Renal cortical epithelial cell (primary cell): ENCODE measurements at places on chromosomes 2 and 18. TPM values are rescaled to one million over a fixed set of nuclear protein-coding genes. Genes with fewer than 3 reads are reported as not detected.

DNA sequence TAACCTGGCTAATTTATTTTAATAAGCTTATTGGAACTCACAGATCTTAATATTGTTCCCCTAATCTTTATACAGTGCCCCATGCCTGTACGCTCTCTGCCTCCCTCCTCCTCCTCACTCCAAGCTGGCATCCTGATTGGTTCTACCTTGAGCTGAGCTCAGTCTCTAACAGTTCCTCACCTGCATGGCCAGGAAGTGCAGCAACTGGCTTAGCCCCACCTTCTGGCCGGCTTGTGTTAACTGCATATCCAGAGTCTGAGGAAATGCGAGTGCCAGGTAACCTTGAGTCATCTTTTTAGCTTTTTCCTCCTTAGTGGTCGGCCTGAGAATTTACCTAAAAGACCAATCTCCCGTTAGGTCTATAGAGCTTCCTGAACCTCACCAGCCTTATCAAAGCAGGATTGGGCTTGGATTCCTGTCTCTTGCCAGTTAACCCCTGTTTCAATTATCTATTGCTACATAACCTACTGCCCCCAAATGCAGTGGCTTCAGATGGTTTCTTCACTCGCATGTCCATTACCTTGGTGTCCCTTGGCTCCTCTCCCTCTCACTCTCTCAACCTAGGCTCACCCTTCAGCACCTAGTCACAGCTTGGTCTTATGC is 89.5 kb upstream of the STK39 start:
- peak; percentile 67 for DNase-seq

- peak; percentile 71 for DNase-seq
Observed at GRCh38 chr18:74546751-74547530, 12.6 kb downstream of the CNDP1 start.

GRCh38 chr18:51541230-51541629 is 343.7 kb upstream of the MEX3C start:
- no peak for DNase-seq

DNA sequence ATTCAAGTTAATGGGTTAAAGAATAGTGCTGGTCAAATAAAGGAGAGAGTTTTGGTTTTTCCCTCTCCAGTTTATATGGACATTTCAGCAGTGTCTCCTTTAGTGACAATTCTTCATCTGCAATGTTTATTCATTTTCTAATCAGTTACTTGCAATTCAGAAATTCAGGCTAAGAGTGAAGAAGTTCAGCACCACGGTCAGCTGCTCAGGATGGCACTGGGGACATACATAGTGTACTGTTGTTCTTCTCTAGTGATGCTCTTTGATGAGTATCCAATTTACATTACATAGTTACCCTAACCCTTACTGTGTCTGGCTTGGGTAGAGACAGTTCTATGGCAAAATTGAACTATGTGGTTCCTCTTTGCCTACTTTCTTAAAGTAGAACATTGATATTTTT is 412.7 kb downstream of the CNTNAP5 start:
- no peak for DNase-seq

DNA sequence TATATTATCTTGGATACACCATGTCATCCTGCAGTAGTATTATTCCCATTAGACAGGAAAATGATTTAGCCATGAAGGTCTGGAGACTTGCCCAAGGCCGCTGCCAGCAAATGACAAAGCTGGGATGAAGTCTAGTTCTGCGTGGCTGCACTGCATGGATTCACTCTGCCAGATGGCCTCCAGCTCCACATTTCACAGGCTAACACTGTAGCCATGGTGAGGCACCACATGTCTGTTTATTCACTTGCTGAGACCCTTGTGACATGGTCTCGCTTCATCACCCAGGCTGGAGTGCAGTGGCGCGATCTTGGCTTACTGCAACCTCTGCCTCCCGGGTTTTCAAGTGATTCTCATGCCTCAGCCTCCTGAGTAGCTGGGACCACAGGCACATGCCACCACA is 31.5 kb upstream of the SCG2 start:
- peak; percentile 76 for DNase-seq

DNA sequence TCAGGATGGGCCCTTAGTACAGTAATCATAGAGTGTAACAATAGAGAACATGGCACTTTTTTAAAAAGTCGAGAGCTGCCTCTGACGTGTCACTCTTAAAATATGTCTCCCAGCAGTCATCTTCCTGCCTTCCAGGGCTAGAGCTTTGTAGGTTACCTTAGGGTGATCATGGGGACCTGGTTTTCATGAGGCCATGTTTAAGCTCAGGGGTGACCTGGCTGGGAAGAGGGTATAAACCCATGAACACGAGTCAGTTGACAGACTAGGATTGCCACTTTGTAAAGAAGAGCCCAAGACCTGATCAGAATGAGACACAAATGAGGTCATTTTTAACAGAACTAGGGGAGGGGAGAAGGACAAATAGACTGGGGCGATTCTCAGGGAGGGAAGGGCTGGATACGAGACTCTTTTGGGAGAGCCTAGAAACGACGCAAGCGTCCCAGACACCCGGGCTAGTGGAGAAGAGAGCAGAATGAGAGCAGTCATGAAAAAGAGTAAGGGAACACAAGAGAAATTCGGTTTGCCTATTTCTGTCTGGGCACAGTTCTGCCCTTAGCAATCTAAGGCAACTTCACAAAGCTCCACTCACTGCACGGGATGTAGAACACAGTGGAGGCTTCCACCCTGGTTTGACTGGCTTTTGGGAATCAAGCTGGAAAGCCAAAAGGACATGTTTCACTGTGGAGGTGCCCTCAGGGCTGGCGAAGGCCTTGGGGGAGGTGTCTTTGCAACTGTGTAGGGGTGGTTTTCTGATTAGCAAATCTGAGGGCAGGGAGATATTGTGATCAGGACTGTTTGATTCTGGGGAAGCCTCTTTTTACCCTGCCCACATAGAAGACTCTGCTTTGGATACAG is 1.8 kb upstream of the RAB31 start:
- no peak for DNase-seq

- peak; percentile 90 for DNase-seq
Observed at GRCh38 chr2:142872882-142873724, 4.4 kb upstream of the KYNU start.

DNA sequence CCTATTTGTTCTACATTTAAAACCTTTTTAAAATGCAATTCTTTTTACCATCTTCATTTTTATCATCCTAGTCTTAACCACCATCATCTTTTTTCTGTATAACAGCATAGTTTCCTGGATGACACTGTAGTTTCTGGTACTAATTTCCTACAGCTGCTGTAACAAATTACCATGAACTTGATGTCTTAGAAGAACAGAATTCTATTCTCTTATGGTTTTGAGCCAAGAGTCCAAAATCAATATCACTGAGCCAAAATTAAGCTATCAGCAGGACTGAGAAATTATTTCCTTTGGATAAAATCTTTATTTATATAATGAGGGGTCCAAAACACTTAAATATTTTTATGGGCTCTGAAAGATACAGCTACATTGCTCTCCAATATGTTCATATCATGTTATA is 539.3 kb downstream of the METTL4 start:
- DNase-seq: no peak

DNA sequence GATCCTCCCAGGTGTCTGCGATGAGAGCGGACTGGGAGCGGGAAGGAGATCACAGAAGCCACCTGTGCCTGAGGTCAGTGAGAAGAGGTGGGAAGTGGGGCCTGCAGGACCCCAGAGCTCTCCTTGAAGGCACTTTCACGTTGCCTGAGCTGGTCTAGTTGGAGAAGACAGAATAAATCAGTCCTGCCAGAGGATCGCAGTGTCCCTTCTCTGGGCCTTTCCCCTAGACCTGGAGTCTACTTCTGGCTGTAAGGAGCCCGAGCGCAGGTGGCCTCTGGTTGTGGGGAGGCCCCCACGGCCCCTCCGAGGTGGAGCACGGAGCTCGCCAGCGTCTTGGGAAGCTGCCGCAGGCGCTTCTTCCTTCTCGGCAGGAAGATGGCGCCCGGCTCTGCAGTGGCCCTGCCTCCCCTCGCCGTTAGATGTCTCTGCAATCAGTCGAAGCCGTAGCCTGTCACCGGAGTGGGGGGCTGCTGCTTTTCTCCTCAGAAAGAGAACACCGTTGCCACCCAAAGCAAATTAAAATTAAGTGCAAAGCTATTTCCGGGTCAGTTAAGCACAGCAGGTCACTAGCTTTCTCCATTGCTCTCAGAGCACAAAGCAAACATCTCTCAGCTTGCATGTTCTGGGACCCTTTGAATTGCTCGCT is 212.0 kb upstream of the MYT1L start:
- no peak for DNase-seq

GRCh38 chr18:32802591-32803451 is 30.0 kb upstream of the KLHL14 start:
- DNase-seq: peak; percentile 82

GRCh38 chr2:233056961-233057605 is 3.1 kb upstream of the INPP5D start:
- DNase-seq: no peak

DNA sequence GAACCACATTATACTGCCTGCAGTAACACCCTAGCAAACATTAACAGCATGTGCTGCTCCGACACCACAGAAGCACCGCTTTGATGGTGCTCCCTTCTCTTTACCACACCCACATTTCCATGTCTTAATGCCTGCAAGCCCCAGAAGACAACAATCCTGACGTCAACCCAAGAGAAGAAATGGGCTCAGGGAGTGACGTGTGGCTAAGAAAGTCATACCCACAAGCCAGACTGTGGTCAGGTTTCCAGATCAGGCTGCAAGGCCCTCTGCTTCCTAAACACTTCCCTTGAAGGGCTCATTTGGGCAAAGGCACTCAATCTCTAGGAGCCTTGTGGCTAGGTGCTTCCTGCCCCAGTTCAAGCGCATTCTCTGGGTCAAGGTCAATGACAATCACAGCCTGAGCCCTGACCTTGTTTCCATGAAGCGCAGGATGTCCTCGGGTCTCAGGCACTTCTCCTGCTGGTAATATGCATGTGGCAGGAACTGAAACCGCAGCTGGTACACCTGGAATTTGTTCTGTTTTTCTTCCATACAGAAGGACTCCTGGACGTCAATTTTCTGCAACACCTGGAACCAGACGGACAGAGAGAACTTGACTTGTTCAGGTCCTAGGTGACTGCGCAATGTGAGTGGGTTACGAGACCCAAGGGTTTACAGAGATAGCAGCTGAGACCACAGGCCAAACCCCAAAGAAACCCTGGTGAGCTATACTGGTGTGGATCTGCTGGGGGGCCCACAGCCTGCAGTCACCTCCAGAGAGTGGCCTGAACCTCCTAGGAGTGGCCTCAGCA is 67.2 kb downstream of the POLR1A start:
- peak; percentile 100 for DNase-seq

GRCh38 chr2:69291721-69292120 is 95.3 kb downstream of the GFPT1 start:
- no peak for DNase-seq

DNA sequence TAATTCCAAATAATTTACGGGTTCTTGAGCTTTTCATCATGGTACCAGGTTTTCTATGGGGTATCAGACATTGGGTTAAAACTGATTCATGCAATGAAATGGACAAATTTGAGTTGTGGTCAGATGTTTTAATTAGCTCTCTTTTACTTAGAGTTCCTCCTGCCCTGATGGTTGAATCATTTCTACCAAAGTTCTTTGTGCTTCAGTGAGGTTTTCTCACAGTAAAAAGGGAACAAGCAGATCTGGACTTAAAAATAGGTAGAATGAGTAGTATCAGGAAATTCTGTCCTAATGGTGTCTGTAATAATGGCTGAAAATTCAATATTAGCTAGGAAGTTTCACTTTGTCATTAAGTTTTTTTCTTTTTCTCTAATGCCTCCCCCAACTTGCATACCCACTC is 159.7 kb upstream of the LRRTM1 start:
- DNase-seq: no peak

- DNase-seq: peak; percentile 45
Observed at GRCh38 chr2:178306352-178307073, 112.2 kb downstream of the OSBPL6 start.

DNA sequence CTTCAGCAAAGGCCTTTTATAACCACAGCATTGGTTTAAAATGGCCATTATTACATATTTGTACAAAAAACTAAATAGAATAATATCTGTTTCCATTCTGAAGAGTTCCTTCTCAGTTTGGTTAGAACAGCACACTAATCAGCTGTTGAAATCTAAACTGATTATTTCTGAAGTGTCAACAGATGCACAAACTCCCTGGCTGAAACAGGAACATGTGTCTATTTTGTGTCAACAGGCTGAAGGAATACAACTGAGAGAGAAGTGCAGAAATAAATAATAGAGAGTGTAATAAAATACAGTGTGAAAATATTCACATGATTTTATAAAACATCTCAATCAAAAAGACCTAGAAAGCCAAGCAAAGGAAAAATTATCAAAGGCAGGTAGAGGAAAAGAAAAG is 29.7 kb downstream of the IKZF2 start:
- DNase-seq: no peak

DNA sequence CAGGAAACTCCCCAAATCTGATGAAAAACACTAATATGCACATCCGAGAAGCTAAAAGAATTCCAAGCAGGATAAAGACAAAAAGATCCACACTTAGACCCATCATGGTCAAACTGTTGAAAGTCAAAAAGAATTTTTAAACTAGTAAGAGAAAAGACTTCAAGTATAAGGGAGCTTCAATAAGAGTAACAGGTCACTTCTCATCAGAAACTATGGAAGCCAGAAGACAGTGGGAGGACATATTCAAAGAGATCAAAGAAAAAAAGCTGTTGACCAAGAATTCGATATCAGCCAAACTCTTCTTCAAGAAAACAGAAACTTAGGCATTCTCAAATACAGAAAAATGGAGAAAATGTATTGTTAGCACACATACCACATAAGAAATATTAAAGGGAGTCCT is 50.4 kb downstream of the ZC3H8 start:
- DNase-seq: peak; percentile 45

GRCh38 chr2:181352158-181352557 is 105.0 kb upstream of the ITGA4 start:
- no peak for DNase-seq

GRCh38 chr2:137838255-137839092 is 125.8 kb upstream of the HNMT start:
- DNase-seq: peak; percentile 56

DNA sequence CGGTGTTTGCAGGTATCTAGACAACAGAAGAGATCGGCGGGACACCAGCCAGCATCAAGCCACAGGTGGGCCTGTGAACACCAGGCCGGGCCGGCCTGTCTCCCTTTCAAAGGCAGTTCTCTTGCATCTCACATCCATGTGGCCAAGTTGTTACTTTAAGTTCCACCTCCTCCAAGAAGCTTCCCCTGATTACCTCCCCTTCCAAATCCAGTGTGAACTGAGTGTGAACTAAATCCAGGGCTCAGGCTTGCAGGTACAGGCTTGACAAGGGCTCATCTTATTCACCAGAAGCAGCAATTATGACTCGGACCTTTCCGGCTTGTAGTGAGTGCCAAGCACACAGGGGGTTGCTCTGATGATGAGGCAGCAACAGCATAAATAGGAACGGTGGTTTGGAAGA is 3.9 kb downstream of the CRACDL start:
- no peak for DNase-seq

STK36 gene
- total RNA-seq: 9.2 and 50.5 TPM in 2 replicates

GRHL1 gene
- 1.7 and 4.0 TPM in 2 replicates for total RNA-seq

ANKRD30B gene
- total RNA-seq: not detected in 2 replicates

IGFBP5 gene
- 8.9 and 229 TPM in 2 replicates for total RNA-seq

LRRC30 gene
- total RNA-seq: not detected in 2 replicates

C2orf81 gene
- 1.4 and 3.9 TPM in 2 replicates for total RNA-seq

FARSB gene
- total RNA-seq: 9.3 and 12.3 TPM in 2 replicates

PSMA8 gene
- total RNA-seq: not detected in 2 replicates

SPC25 gene
- total RNA-seq: 0.60 and 1.2 TPM in 2 replicates

PDE1A gene
- 3.8 and 203 TPM in 2 replicates for total RNA-seq

GTF2A1L gene
- 0.50 TPM in 1 of 2 replicates, not detected in the other for total RNA-seq

DCDC2C gene
- not detected in 2 replicates for total RNA-seq
